NCI-H1417 treated with DMSO at 0.1 percent for 48 hours (cell line): ENCODE measurements at places on chromosomes 7 and 10.
A peak's percentile ranks its signal among the peaks of the same experiment; 100 is the strongest.

GRCh38 chr7:12557282-12557681 is 13.2 kb upstream of the SCIN start:
- DNase-seq: no peak

DNA sequence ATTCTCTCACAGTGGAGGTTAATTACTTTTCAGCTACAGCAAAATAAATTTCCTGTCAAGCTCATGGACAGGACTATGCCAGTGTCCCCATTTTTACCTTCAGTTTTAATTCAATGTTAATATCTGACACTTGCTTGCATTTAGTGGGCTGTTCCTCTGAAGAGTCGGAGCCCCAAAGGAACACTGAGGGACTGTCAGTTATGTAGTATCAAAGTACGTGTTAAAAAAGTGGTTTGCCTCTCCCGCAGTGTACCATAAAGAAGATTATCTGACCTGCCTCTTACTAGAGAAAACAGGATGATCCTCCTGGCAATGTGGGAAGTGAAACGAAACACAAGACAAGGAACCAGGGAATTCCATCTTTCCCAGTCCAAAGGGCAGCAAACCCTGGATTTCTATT is 1010.9 kb upstream of the PHF14 start:
- DNase-seq: no peak

GRCh38 chr7:70704831-70705346 is 427.1 kb upstream of the GALNT17 start:
- DNase-seq: peak; percentile 75

DNA sequence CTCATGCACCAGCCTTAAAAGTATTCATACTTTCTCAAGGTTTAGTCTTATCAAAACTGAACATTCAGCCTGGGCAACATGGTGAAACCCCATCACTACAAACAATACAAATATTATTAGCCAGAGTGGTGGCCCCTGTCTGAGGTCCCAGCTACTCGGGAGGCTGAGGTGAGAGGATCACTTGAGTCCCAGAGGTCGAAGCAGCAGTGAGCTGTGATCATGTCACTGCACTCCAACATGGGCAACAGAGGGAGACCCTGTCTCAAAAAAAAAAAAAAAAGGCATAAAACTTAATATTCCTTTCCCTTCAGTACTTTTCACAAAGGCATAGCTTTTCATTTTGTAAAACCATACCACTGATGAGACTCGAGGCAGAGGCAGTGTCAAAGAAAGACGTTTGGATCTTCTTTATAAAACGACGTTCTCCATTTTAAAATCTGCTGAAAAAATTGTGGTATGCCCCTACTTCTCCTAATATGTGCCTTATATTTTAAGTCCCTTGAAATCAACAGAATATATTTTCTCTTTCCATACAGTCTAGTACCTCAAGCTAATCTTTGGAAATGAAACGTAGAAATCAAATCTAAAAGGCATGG is 1.9 kb downstream of the NSUN6 start:
- DNase-seq: no peak

DNA sequence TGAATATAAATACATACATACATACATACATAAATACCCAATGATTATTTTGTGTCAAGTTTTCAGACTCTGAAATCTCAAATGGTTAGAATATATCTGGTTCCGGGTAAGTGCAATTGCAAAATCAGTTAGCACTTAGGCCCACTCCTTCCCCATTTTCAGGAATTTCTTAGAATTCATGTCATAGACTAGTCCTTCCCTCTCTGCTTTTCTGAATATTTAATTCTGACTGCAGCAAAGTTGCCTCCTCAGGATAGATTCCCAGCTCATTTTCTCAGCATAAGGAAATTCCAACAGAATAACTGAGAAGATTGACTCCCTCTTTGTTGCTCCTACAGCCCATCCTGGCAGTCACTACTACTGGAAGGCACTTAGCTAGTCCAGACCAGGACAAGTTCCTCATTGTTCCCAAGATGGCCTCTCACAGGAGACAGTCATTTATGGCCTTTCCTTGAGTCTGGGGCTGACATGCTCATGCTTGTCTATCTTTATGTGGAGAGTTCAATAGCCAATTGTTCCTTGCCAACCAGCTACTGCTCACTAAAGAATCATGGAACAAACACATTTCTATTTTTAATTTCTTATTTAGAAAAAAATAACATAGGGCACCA is 142.9 kb upstream of the ITGB1 start:
- no peak for DNase-seq

- no peak for DNase-seq
Observed at GRCh38 chr7:86776136-86776535, 132.4 kb downstream of the GRM3 start.

- no peak for DNase-seq
Observed at GRCh38 chr10:34539533-34540315, 275.4 kb downstream of the PARD3 start.
